ENCODE measurements at places on chromosomes 5 and 9.

GRCh38 chr5:61115968-61116367, 46.3 kb downstream of the SMIM15 start:
- no peak for DNase-seq

DNA sequence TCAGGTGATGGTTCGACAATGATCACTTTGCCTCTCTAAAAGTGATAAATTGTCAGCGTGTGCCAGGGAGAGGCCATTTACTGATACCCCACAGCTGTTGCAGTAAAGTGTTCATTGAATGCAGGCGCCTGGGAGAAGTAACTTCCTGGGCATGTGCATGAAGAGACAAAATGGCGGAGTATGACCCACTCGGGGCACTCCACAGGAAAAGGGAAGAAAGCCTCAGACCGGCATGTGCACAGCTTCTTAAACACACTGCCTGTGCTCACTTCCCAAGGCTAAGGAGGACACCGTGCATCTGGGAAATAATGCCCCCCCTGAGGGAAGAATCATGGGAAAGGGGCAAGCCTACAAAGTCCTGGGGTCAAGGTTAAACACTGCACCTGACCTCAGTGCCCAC, 329.5 kb downstream of the ICE1 start:
- DNase-seq: no peak

- DNase-seq: no peak
Observed at GRCh38 chr9:98121058-98121457, 2.0 kb upstream of the TRIM14 start.

DNA sequence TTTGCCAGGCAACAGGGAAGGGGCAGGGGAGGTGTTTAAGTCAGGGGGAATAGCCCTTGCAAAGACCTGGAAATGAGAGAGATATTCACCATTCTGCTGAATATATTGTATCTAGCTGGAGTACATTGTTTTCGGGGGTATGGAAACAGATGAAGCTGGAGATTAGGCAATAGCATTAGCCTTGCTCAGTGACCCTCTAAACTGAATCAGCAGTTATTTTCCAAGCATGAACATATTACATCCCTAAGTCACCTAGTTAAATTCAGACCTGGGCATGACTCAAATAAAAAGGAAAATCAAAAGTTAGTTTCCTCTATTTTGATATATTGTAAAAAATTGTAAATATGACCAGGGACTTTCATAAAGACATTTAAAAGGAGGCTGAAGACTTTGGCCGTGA, 544.6 kb upstream of the TRPC7 start:
- DNase-seq: no peak

DNA sequence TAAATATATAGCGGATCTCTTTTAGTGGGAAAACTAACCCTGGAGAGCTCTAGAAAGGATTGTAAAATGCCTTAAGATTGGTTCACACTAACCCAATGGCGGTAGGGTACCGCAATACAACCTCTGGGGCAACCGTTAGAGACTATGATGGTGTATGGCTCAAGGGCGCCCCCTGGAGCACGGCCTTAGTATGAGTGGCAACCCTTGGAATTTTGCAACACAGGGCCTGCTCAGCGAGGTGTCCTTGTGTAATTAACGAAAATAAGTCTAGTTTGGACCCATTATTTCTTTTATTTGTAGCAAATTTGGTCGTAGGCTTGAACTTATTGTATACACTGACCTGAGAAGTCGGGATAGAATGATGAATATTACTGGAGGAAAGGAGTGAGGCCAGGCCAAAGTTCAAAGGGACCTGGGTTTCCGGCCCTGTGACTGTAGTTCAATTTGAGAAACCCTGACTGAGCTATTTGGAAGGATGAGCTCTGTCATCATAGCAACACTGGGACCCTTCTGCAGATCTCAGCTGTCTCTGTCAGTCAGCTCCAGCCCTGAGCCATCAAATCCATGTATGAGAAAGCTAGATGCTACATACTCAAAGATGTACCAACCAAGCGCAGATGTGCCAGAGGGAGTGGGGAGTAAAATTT, 54.8 kb downstream of the CAMK4 start:
- peak; percentile 55 for DNase-seq

All from NCI-H1417 (cell line).